Esophagus muscularis mucosa (tissue), 4 donors: ENCODE measurements at places on chromosomes 7 and 10. TPM values are rescaled to one million over a fixed set of nuclear protein-coding genes. Genes with fewer than 3 reads are reported as not detected.

Gene CLDN12
- total RNA-seq: 17.6 TPM

Gene NKX2-3
- 0.34 TPM for total RNA-seq

Gene TBX20
- total RNA-seq: not detected

GRCh38 chr7:39517240-39517639 is 49.0 kb upstream of the YAE1 start:
- DNase-seq: peak; percentile 82

DNA sequence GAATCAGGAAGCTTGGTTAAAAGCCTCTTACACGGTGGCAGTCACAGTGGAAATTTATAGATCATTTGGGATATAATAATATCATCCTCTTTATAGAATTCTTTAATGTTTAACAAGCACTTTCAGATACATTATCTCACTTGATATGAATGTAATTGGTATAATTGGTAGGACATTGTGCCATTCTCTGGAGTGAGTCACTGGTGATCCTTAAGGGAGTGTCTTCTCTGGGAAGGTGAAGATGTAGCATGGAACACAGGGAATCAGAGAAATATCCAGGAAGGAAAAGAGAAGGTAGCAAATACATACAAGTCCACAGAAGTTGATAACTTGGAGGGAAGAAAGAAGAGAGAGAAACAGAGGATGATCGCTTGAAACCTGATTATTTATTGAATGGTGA is 9.8 kb downstream of the PTPRZ1 start:
- no peak for DNase-seq

GRCh38 chr10:116105264-116105663 is 167.7 kb downstream of the GFRA1 start:
- no peak for DNase-seq

GRCh38 chr7:41688012-41688625 is 14.8 kb downstream of the INHBA start:
- no peak for DNase-seq

- DNase-seq: no peak
These were observed 137.7 kb downstream of the SEMA3C start for GRCh38 chr7:80781146-80781545.
